ENCODE measurements at places on chromosomes 16 and 17. TPM values are rescaled to one million over a fixed set of nuclear protein-coding genes. Genes with fewer than 3 reads are reported as not detected.

BPTF gene
- 17.5 TPM for total RNA-seq

DNA sequence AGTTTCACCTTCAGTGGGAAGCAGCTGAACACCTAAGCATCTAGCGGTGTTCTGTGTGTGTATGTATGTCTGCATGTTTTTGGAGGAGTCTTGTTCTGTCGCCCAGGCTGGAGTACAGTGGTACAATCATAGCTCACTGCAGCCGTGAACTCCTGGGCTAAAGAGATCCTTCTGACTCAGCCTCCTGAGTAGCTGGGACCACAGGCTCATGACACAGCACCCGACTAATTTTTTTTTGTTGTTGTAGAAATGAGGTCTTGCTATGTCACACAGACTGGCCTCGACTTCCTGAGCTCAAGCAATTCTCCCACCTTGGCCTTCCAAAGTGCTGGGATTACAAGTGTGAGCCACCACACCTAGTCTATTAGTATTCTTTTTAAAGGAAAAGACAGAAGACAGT lies 30.2 kb upstream of the FAAP100 start:
- DNase-seq, result peak; percentile 33

DNA sequence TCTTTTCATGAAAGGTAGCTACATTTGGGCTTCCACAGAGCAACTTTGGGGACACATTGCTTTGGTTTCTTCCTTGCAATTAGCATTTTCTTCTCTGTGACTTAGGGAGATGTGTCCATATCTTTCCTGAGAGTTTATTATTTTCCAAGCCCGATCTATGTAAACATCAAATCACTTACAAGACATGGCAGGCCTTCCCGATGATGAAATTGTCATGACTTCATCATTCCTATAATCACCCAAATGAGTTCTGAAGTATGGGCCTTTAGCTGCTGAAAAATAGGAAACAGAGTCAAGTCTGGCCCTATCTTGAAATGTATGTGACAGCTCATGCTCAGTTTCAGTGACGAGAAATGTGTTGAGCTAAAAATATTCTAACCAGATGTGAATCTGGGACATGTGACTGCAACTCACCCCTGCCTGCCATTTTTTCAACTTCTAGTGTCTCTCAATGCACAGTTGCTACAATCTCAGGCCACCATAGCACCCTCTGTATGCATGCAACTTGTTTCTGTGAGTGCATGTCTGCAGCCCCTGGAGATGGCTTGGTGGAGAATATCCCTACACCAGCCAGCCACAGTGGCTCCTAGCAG lies 199.6 kb upstream of the MAF start:
- DNase-seq, result no peak

DNA sequence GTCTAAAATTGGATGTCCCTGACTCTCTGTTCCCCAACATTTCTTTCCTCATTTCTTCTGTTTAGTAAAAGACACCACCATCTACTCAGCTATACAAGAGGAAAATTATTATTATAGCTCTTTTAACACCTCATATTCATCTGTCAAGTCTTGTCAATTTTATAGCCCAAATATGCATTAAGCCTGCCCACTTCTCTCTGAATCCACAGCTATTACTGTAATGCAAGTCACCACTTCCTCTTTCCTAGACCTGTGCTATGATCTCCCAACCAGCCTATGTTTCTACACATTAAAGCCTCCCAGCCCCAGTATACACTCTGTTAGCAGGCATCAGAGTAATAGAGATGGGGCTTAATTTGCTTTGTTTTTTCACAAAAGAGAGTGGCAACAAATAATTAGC lies 252.9 kb downstream of the GRIN2A start:
- DNase-seq, result no peak

- no peak for DNase-seq
Observed at GRCh38 chr16:49644145-49644463, 211.8 kb downstream of the ZNF423 start.

DNA sequence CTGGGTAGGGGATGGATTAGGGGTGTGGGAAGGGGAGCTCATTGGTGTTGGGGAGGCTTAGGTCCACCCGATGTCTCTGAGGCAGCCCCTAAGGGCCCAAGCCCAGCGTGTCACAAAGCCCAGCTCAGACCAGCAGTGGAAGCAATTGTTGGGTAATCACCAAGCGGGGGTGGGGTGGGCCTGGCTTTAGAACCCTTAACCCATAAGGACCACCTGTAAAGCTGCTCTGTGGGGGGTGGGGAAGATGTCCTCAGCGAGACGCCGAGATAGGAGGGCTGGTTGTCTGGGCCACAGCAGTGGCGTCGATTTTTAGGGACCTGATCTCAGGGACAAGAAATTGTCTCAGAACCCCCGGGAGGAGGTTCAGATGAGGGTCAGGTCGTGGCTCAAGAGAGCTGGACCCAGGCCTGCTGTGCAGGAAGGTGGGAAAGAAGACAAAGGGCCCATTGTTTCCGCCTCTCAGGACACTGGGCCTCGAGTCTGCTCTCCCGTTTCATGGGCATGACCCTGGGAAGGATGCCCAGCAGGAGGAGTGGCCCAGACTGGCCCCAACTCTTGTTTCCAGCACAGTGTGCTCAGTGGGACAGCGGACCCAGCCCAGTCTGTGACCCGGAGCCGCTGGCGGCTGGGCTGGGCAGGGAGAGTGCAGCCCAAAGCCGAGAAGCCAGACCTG lies 15.9 kb downstream of the ST6GALNAC2 start:
- DNase-seq, result peak; percentile 37

DNA sequence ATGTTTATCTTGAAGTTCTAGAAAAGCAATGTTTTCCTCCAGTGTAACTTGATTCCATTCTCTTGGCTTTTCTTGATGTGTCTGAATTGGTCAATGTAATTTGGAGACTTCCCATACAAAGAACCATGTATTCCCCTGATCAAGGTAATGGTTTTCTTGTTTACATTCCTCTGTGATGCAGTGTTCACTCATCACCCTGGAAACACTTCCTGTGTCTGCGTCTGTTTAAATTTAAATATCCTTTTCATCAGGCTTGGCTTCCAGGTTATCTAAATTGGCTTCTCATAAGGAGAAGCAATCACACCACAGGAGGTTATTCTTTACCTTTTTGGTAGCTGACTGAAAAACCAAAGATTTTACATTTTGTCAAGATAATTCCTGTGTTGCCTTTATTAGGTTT lies 237.3 kb upstream of the WSCD1 start:
- DNase-seq, result peak; percentile 91

DNA sequence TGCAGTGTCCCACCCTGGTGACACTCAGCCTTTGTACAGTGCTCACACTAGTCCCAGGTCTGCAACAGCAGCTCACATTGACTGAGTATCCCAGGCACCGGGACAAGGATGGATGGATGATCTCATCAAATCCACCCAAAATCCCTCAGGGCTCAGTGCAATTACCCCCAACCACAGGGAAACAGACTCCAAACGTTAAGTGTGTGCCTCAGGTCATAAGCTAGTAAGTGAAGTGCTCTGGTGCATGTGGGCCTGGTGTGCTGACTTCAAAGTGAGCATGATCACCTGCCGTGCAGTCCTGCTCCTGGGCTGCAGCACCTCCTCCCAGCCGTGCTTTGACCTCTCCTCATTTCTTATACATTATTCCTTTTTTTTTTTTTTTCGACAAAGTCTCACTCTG lies 31.2 kb upstream of the CD300E start:
- DNase-seq, result no peak

DNA sequence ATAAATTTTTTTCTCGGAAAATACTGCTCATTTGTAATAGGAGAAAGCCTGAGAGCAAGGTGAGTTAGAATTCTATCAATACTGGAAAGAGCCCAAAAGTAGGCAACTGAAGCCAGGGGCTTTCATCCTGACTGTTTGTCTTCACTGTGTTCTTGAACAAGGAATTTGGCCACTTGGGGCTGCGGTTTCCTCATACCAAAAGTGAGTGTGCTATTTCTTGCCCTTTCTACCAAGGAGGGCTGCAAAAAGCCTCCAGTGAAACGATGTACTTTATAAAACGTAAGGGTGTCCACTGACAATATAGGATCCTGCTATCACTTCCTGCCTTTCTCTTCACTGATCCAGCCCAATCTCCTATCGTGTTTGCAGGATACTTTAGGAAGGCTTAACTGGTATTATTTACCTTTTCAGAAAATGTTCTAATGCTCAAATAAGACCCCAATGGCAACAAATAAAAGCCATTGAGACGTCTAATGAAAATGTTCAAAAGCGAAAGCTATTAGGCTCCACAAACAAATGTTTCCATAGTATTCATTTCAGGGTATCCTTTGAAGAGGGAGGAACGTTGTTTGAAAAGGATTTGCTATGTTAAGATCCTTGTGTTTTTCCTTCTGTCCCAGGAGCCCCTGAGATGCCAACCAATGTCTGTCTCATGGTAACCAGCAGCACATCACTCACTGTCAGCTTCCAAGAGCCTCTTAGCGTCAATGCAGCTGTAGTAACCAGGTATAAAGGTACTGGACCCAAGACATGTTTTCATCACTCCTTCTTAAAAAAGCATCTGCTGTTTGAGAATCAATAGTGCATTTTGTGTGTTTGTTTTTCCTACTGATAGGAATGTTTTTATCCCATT lies 219.3 kb upstream of the NOG start:
- no peak for DNase-seq

DNA sequence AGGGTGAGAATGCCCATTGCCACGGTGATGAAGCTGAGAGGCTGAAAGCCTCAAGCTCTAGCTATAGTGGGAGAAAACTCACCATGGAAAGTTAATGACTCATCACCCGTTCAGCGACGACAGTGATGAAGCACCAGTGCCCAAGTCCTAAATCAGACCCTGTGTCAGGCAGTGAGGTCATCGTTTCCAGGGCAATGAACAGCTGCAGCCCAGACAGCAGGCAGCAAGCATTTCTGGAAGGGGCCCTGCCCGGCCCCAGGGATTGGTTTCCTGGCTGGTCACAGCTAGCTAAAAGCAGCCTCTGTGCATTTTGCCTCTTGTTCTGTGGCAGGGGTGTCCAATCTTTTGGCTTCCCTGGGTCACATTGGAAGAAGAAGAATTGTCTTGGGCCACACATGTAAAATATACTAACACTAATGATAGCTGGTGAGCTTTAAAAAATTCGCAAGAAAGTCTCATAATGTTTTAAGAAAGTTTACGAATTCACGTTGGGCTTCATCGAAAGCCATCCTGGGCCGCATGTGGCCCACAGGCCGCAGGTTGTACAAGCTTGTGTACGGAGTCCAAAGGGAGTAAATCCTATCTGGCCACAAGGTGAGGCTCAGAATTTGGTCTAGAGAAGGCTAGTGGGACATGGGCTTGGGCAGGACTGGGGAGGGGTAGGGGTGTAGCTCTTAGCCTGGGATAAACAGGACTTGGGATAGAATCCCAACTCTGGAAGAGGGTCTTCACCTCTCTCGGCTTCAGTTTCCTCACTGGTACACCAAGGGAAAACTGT lies 40.6 kb downstream of the MIS12 start:
- DNase-seq, result peak; percentile 96

GRCh38 chr17:65523411-65523810 lies 38.0 kb downstream of the AXIN2 start:
- no peak for DNase-seq

- DNase-seq, result no peak
Observed at GRCh38 chr16:62254847-62255246, 218.6 kb upstream of the CDH8 start.

- peak; percentile 78 for DNase-seq
Observed at GRCh38 chr16:68756239-68756915, 19.3 kb downstream of the CDH1 start.

CCL7 gene
- not detected for total RNA-seq

- DNase-seq, result peak; percentile 3
Observed at GRCh38 chr16:71467810-71468209, 5.8 kb upstream of the ZNF23 start.

GRCh38 chr16:68084504-68085258 lies 489 bp upstream of the NFATC3 start:
- no peak for DNase-seq

NKD1 gene
- total RNA-seq, result not detected

CA7 gene
- not detected for total RNA-seq

GRCh38 chr17:59800530-59800942 lies 92.2 kb downstream of the TUBD1 start:
- peak; percentile 42 for DNase-seq

GRCh38 chr17:69325518-69326376 lies 1.2 kb downstream of the ABCA5 start:
- no peak for DNase-seq

PPY gene
- not detected for total RNA-seq

MMP2 gene
- total RNA-seq, result 211 TPM

TBC1D3 gene
- not detected for total RNA-seq

GRCh38 chr16:56438038-56438437 lies 12.7 kb upstream of the AMFR start:
- no peak for DNase-seq

C17orf100 gene
- total RNA-seq, result 1.4 TPM

GRCh38 chr16:73058221-73058615 lies 10.3 kb upstream of the ZFHX3 start:
- no peak for DNase-seq

DNA sequence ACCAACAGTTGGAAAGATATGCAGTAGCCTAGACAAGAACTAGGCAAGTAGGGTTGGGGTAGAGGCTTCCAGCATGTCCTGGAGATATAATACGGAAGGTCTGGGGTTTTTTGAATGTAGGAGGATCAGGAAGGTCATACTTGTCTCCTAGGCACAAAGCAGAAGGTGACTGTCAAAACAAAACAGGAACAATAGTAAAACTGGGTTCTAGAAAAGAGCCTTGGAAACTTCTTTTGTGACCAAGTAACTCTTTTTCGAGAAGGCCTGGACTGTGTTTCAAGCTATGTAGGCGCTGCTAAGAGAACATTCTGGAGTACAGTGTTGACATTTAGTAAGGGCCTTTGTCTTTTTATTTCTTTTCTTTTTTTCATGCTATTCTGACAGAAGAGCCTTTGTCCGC lies 26.9 kb upstream of the TENT4B start:
- DNase-seq, result no peak

GRCh38 chr17:41073676-41074075 lies 8.0 kb upstream of the KRTAP2-4 start:
- DNase-seq, result peak; percentile 53

- peak; percentile 44 for DNase-seq
Observed at GRCh38 chr16:78235168-78235800, 135.8 kb downstream of the WWOX start.

GRCh38 chr17:3727041-3727440 lies 3.3 kb downstream of the HASPIN start:
- DNase-seq, result no peak

GRCh38 chr17:75552425-75553294 lies 27.2 kb downstream of the LLGL2 start:
- no peak for DNase-seq

KRT33A gene
- not detected for total RNA-seq

DNA sequence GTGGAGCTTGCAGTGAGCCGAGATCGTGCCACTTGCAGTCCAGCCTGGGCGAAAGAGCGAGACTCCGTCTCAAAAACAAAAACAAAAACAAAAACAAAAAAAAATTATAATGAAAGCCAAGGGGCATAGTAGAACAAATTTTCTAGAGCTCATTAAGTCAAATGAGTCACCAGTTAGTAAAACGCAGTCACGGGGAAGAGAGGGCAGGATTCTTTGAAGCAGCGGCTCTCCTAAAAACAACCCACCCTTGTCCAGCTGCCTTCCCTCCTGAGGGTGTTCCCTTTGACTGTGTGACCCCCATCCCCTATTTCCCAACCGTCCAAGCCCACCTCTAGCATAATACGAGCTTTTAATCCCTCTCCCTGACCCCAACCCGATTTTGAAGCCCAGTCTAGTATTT lies 44.1 kb upstream of the STH start:
- peak; percentile 14 for DNase-seq

GRCh38 chr16:88739139-88739976 lies 33.1 kb downstream of the CTU2 start:
- DNase-seq, result no peak

Measured in renal cortical epithelial cell (primary cell).